ENCODE measurements at places on chromosomes 12 and 14.

- no peak for DNase-seq
Measured at GRCh38 chr12:131226345-131227265, 272.9 kb downstream of the ADGRD1 start.

- no peak for DNase-seq
Measured at GRCh38 chr14:92990456-92991430, 67.8 kb downstream of the CHGA start.

- no peak for DNase-seq
Measured at GRCh38 chr14:99574099-99574880, 29.7 kb downstream of the CCDC85C start.

DNA sequence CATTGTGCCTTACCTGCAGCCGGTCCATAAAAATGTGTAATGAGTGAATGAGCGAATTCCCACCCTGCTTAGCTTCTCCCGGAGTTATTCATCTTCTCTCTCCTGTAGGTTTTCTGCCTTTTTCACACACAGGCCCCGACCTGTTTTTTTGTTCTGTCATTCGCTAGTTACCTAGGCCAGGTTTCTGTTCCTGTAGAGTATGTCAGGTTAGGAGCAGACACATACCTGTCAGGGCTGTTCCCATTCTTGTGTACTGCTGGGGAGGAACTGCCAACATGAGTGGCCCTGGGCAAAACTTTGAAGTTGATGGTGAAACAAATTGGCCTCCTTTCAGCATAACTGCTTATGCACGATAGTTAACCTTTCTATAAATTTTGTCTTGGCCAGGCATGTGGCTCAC is 140.1 kb downstream of the SYNE2 start:
- no peak for DNase-seq

DNA sequence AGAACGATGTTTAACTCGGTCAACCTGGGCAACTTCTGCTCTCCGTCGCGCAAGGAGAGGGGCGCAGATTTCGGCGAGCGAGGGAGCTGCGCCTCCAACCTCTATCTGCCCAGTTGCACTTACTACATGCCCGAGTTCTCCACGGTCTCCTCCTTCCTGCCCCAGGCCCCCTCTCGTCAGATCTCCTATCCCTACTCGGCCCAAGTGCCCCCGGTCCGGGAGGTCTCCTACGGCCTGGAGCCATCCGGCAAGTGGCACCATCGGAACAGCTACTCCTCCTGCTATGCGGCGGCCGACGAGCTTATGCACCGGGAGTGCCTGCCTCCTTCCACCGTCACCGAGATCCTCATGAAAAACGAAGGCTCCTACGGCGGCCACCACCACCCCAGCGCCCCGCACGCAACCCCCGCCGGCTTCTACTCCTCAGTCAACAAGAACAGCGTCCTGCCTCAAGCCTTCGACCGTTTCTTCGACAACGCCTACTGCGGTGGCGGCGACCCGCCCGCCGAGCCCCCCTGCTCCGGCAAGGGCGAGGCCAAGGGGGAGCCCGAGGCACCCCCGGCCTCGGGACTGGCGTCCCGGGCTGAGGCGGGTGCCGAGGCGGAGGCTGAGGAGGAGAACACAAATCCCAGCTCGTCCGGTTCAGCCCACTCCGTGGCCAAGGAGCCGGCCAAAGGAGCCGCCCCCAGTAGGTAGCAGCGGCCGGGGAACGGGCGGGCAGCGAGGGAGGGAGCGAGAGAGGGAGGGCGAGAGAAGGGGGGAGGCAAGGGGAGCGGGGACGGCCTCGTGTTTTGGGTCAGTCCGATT is 513 bp downstream of the HOXC11 start:
- no peak for DNase-seq

DNA sequence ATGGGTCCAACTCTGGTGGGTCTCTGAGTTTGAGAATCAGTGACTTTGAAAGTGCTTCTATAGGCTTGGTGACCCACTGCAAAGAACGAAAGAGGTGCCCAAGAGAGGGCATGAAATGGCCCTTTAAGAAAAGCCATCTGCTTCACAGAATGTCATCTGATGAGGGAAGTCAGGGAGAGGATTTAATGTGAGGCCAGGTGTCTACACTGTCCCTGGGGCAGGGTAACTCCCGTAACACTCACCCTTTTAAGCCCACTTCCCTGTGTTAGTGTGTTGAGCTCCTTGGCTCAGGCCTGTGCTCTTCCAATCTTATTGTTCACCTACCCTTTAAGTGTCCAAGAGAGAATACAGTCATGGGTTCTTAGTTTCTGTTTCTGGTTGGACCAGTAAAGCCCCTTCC is 16.4 kb upstream of the SRSF5 start:
- no peak for DNase-seq

DNA sequence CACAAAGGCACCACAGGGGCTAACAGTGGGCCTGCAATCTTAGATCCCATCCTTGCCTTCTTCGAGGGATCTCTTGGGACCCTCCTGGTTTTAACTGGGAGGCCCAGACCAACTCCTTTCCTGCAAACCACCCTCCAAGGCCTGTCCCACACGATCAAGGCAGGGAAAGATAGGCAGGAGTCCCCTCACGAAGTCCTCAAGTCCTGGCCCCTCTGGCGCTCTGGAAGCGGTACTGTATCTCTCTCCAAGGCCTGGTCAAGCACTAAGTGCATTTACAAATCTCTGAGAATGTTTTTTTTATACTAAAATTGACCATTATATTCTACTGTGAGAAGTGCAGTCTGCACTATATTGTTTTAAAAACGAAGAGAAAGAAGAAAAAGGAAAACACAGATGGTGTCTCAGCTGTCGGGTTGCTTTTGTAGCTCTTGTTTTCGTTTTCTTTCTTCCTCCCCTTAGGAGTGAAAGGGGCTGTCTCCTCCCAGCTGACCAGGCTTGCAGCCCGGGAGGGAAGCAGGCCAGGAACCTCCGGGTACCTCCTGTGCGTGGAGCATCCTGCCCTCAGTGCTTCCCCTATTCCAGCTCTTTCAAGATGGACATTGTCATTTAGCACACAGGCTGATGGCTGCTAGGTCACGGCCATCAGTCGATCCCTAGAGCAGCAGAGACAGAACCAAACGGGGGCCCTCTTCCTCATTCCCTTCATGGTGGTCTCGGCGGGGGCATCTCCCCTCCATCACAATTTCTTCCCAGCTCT is 56.7 kb downstream of the FAM222A start:
- no peak for DNase-seq

GRCh38 chr14:104319491-104320241 is 181.3 kb downstream of the KIF26A start:
- DNase-seq = no peak

Measured in cerebellar nuclear complex (tissue), 1 donor.